NCI-H1930 (cell line): ENCODE measurements at places on chromosomes 7 and 10.

DNA sequence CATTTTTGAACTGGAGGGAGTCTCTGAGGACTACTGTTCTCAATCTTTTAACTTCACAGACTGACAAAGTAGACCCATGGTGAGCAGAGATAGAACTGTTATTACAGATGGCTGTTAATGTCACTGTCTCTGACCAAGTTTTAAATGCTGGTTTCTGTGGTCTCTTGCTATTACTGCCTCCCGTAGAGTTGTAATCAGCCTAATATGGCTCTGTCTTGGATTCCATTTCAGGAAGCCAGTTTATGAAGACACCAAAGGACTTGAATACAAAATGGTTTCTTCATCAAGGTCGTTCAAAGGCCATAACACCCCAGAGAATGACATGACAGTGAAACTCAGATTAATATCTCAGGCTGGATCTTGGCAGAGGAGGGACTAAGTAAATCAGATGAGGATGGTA lies 3.9 kb downstream of the SFRP4 start:
- DNase-seq = no peak

DNA sequence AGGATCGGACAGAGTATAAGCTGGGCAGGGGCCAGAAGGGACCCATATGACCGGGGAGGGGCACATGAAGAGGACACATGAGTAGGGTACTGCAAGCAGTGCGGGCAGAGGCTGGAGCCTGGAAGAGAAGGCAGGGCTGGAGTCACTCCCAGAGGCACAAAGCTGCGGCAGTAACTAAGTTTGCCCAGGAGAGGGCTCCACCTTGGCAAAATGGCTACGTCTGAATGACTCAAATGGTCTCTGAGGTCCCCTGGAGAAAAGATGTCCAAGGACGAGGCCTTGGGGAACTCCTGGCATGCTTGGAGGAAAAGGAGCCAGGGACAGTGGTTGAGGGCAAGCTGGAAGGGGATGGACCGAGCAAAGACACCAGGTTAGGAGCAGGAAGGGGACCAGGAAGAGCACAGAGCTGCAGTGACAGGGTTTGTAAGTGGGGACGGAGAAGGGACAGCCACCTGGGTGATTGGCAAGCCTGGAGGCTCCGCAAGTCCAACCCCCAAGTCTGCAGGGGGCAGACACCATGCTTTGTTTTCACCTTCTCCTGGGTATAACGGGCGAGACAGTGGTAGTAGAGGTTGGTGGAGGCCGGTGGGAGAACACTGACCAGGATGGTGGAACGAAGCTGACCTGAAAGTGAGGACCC lies 43.1 kb upstream of the LBX1 start:
- DNase-seq = peak; percentile 23

GRCh38 chr7:100077205-100077604 lies 4.3 kb downstream of the ZNF3 start:
- no peak for DNase-seq

DNA sequence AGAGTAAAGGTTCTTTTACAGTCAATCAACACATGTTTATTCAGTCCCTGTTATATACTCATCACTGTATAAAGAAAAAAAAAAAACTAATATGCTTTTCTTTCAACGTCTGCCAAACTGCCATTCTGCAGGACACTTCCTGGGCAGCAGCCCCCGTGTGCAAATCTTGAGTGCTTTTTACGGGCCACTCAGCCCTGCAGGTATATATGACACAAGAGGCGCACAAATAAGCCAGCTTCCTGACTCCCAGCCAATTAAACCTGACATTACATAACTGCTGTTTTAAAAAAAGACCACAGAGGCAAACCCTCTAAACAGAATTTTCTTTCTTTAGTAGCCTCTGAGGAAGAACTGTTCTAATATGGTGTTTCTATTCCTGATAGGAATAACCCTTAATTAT lies 263.0 kb upstream of the NEBL start:
- no peak for DNase-seq

- peak; percentile 42 for DNase-seq
Measured at GRCh38 chr10:23344241-23344841, at the start of gene C10orf67. Gene C10orf67 (minus strand): TSS chr10:23344797. CDS start chr10:23344774, 23 bp downstream.

DNA sequence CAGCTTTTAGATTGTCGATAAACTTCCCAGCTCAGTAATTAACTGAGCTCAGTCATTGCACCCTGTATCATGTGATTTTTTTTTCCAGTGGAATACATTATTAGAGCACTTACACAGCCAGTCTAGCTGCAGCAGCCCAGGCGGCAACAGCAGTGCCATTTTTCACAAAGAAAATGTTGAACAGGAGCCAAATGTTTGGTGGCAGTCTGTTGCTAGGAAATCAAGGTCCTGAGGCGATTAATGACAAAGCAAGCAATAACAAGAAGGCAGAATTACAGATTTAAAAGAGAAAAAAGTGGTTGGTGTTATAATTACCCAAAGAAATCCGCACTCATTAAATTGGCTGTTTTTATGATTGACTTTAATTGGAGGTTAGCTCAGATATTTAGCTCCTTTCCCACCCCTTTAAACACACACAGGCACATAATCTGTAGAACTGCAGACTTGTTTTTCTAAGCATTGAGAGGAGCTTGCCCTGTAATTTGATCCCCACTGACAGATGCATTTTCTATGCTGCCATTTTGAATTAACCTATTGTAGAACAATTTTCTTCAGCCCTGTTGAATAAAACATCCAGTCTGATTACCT lies 267.4 kb downstream of the ADK start:
- peak; percentile 92 for DNase-seq

DNA sequence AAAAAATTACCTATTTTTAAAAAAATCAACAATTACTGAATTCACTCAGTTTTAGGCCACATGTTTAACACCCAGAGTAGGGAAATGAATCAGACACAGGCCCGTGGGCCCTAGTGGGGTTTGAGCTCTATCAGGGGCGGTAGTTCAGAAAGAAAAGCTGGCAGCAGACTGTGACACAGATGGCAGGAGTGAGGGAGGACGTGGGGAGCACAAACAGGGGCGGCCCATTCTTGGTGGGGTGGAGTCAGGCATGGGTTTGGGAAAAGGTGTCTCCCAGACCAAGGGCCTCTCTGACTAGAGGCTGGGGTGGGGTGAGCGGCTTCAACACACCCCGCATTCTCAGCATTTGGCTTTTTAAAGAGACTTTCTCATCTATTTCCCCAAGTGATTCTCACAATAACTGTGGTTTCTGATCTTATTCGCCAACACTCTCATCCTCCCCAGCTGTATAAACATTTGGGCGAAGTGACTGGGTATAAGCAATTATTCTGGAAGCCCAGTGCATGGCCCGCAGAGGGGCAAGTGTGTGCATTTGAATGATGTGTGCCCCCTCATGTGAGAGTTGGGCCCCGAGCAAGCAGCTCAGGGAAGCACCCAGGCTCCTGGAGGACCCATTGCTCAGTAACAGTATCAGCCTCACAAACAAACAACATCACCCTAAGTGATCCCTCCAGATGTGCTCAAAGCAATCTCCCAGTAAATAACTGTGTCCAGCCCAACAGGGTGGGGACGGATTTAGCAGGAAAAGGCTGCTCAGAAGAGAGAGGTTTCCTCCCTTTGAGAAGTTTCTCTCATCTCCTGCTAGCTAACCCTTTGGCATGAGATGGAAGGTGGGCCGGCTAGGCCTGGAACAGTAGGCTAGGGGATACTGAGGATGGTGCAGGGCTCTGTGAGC lies 437.6 kb upstream of the ZMIZ1 start:
- DNase-seq = no peak

- no peak for DNase-seq
Measured at GRCh38 chr10:72388062-72388461, 33.3 kb upstream of the DNAJB12 start.

DNA sequence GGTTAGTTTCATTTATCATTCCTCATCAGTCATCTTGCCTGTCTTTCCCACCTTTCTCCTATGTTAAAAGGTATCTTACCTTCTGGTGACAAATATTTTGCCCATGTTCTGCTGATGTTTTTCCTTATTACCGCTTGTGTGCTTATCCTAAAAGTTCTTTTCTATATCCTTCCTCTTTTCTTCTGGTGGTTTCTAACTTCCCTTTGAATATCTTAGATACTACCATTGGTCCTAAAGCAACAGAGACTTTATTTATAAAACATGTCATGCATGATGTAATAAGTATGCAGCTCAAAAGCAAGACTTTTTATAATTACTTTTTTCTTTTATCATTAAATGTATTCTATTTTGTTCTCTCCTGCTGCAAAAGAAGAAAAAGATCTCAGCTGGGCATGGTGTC lies 24.8 kb downstream of the TBC1D12 start:
- DNase-seq = no peak

- DNase-seq = no peak
Measured at GRCh38 chr10:130340816-130341215, 204.6 kb downstream of the GLRX3 start.

DNA sequence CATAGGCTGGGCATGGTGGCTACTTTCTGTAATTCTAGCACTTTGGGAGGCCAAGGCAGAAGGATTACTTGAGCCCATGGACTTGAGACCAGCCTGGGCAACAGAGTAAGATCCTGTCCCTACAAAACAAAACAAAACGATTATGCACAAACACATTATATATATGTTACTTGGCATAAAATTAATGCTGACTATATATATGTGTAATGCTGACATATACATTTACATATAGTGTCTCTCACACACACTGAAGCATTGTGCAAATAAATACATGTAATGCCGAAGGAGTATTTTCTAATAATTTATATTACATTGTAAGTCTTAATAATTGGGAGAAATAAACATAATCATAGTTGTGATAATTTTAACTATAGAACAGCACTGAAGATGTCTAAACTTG lies 621.8 kb upstream of the ZNF722 start:
- no peak for DNase-seq

GRCh38 chr7:30648744-30649540 lies 33.3 kb downstream of the CRHR2 start:
- no peak for DNase-seq

GRCh38 chr10:118931436-118931835 lies 98.1 kb upstream of the NANOS1 start:
- no peak for DNase-seq

- no peak for DNase-seq
Measured at GRCh38 chr10:43253461-43254198, 13.2 kb downstream of the RASGEF1A start.

DNA sequence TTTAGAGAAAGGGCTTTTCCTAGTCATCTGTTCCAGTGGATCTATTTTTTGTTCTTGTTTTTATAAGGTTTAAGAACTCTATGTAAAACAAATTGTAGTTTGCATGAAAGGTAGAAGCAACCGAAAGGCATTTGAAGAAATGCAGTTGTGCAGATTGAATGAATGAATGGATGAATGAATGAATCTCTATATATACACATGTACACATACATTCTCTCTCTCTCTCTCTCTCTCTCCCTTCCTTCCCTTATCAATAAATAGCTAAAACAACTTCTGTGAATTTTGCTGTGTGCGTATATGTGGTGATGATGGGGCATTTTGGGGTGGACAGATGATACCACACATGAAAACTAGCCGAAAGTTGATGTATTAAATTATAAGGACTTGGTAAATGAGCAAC lies 32.4 kb downstream of the ANLN start:
- DNase-seq = no peak
